ENCODE measurements at places on chromosomes 4 and X.

DNA sequence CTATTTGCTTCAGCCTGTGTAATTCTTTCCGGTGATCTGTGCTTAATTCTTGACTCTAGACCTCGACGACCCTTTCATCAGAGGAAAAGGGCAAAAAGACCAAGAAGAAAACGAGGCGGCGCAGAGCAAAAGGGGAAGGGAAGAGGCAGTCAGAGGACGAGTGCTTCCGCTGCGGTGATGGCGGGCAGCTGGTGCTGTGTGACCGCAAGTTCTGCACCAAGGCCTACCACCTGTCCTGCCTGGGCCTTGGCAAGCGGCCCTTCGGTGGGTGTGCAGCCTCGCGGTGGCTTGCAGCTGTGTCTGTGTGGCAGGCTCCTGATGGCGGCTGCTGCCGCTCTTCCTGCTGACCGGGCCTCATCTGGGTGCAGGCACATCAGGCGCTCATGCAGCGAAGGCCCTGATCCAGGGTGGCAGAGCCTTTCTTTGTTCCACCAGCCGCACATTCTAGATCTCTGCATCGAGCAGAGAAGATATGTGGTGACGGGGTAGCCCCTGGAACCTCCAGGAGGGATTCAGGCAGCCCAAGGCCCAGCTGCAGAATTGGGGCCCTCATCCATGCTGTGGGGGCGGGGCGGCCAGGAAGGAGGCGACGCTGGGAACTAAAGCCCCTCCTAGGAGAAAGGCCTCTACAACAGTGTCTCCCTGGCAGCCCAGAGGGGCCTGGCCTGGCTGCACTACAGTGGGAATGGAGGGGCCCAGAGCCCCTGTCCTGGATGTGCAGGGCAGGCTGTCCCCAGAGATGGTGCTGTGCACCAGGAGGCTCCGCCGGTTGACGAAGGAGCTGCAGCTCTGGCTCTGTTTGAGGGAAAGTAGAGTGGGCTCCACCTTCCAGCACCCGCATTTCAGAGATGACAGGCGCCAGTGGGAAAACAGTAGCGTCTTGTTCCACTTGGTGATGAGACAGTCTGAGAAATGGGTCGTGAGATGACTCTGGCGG lies 32.1 kb downstream of the NELFA start:
- no peak for DNase-seq

DNA sequence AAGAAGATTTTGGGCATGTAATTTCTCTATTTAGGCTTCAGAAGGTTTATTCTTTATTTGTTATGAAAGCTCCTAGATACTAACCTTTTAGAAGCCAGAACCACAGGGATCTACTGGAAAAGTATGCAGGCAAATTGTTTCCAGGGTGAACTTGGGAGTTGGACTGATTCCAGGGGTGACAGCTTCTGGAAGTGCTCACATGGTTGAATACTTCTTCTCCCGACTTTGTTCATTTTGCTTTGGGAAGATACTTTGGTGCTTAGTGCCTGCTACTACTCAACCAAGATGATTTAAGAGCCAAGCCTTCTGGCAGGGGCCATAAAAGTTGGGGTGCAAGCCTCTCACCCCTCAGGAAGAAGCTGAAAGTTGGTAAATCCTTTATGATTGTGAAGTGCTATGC lies 445.6 kb downstream of the ACTRT1 start:
- no peak for DNase-seq

DNA sequence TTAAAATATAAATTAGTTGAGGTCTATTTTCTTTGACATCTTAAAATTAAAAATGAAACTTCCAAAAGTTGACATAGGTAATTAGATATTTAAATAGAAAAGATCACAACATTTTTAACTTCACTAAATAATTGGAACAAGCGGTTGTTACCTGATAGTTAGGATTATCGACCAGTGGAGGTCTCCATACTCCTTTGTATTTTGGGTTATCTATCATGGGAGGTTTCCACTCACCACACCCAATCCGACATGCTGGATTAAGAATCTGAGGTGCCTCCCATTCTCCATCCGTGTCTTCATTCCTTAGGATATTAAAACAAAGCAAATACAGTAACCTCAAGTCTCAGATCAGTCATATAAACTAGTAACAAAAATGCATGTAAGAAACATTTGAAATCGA lies 22.2 kb downstream of the SCOC start:
- no peak for DNase-seq

DNA sequence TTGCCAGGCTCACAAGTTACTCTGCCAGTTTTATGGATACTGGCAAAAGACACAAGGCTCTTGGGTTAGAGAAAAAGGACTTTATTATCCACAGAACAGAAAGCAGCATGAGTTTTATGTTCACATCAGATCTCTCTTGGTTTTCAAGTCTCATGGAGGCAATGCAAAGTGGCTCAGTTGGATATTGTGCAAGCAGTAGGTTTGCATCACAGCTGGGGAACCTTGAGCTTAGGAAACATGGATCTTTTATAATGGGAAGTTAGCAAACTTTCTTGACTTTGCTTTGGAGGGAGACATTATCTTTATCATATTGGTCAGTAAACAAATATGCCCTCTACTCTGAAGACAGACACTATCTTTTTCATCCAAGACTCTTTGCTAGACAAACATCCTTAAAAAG lies 109.2 kb upstream of the GRPR start:
- no peak for DNase-seq

GRCh38 chrX:37871626-37872302 lies 24.4 kb upstream of the DYNLT3 start:
- no peak for DNase-seq

DNA sequence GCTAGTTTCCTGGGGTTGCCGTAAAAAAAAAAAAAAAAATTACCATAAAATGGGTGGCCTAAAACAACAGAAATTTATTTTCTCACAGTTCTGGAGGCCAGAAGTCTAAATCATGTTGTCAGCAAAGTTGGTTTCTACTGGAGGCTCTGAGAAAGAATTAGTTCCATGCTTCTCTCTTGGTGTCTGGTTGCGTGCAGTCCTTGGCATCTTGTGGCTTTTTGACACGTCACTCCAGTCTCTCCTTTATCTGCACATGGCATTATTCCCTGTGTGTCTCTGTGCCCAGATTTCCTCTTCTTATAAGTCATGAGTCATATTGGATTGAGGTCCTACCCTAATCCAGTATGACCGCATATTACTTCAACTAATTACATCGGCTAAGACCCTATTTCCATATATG lies 38.7 kb downstream of the SPATA4 start:
- no peak for DNase-seq

DNA sequence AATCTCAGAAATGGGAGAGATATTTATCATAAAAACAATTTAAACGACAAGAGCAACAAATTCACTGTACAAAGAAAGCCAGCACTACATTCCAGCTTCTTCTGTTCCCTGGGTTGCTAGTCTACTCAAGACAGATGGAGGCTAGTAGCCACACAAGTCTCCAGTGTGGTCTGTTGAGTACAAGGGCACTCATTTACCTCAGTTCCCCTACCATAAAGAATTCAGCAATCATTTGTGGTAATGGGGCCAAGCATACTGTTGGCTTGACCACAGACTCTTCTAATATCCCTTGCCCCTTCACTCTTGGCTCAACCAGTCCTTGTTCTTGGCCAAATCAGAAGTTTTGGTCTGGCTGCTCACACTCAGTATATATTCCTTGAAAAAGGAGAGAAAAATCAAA lies 212.3 kb downstream of the COX18 start:
- DNase-seq: no peak

Data from thyroid gland (tissue), 4 donors.